ENCODE measurements at places on chromosomes 16 and 17.
A peak's percentile ranks its signal among the peaks of the same experiment; 100 is the strongest.

- no peak for DNase-seq
These were observed 31.9 kb upstream of the NUDT7 start for GRCh38 chr16:77690416-77690815.

- DNase-seq: no peak
These were observed 5.0 kb upstream of the NXPH3 start for GRCh38 chr17:49570540-49571242.

DNA sequence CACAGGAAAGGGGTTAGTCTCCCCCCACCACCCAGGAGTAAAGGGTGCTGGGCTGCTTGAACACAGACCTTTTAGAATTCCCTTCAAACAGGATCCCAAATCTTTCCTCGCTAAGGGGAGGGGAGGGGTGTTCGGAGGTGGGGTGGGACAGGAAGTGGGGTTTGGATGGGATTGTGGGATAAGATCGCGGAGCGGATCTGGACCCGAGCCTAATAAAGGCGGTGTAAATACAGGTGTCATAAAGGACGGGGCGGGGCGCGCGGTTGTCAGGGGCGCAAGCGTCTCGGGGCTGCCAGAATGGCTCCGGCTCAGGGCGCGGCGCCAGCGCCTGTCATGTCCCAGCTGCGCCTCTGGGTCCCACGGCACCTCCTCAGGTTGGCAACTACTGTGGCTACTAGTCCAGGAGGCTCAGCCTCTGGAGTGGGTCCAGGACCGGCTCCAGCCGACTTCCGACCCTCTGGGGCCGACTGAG is 59.8 kb upstream of the FBXO47 start:
- DNase-seq: no peak

DNA sequence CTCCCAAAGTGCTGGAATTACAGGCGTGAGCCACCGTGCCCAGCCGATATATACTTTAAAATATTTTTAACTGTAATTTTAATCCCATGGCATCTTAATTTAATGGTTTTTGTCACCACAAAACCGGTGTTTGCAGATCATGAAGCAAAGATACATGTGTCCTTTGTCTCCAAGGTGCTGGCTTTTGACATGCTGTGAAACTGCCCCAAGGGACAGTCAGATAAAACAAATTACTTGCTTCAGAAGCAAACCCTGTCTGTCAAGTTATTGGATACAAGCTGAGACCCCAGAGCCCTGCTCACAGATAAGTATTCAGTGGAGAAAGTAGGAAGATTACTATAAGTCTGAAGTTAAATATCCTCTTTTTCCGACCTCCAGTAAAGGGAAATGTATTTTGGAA is 39.8 kb downstream of the ARL4D start:
- no peak for DNase-seq

DNA sequence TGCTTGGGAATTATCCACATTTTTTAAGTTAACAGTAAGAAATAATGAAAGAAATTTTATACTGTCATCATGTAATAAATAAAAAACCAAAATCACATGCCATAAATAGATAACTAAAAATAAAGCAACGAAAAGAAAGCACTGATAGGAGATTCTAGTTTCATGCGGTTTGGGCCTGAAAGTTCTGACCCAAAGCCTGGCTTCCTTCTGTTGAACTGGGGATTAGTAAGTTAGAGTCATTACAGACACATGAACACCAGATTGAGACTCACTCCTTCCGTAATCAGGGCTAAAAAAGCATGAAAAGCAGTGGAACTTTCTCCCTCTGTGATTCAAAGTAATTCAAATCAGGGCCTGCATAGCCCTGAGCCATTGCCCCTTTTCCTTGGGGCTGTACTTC is 13.2 kb upstream of the SLC6A2 start:
- no peak for DNase-seq

DNA sequence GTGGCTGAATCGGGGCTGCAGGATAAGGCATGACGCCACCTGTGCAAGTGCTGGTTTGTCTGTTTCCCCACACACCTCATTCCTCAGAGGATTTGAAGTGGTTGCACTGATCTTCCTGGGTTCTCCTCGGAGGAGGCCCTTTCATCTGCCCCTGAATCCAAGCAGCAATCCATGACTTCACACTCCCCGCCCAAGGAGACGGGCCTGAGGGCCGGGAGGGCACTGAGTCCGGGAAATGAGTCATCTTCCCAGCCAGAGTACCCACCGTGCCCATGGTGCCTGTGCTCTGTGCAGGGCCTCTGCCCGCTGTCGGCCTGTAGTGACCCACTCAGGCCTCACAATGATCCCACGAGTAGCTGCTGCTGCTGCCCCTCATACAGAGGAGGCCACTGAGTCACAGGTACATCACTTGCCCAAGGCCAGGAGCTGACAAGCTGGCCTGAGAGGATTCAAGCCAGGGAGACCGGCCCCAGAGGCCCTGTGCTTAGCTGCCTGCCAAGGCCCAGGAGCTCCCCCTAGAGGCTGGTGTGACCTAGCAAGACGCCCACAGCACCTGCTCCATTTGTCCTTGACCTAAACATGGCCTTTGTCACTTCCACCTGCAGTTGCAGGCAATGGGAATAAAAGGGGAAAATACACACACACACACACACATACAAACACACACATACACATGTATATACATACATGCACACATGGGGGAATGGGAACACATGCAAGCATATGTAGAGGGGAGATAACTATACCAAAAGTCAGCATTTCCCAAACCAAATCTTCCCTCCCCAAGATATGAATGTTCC is 240.0 kb downstream of the C16orf95 start:
- peak; percentile 10 for DNase-seq

DNA sequence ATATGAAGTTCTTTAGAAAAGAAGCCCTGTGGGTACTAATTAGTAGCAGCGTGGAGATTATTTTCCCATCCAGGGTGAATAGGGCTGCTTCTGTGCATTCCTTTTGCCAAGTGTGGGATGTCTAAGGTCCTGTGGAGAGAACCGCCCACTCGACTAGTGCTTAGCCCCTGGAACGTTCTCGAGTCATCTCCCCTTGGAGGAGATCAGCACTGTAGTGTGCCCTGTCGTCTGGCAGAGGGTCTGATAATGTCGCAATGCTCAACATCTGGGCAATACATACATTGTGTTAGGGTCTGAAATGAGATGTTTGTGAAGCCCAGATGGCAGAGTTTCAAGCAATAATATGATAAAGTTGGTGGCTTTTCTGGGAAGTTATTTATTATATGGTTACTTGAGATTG is 64.8 kb downstream of the SPECC1 start:
- no peak for DNase-seq

- DNase-seq: no peak
These were observed 24.1 kb upstream of the CIITA start for GRCh38 chr16:10852948-10853347.

- peak; percentile 81 for DNase-seq
These were observed 643.2 kb downstream of the WWOX start for GRCh38 chr16:78742501-78743283.

GRCh38 chr16:54055864-54056263 is 230.7 kb downstream of the IRX3 start:
- no peak for DNase-seq

DNA sequence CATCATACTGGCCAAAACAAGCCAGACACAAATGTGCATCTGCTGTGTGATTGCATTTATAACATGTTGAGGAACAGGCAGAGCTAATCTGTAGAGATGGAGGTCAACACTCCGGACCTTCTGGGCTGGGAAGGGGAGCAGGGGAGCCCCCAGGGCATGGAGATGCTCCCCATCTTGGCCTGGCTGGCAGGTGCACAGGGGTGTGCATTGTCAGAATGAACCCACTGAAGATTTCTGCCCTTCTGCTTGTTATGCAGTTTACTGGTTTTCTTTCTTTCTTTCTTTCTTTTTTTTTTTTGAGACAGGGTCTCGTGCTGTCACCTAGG is 146.9 kb downstream of the CMIP start:
- DNase-seq: no peak

- no peak for DNase-seq
These were observed 15.4 kb upstream of the PITPNA start for GRCh38 chr17:1578029-1578428.

- DNase-seq: no peak
These were observed 694.7 kb upstream of the SALL1 start for GRCh38 chr16:51845586-51846305.

DNA sequence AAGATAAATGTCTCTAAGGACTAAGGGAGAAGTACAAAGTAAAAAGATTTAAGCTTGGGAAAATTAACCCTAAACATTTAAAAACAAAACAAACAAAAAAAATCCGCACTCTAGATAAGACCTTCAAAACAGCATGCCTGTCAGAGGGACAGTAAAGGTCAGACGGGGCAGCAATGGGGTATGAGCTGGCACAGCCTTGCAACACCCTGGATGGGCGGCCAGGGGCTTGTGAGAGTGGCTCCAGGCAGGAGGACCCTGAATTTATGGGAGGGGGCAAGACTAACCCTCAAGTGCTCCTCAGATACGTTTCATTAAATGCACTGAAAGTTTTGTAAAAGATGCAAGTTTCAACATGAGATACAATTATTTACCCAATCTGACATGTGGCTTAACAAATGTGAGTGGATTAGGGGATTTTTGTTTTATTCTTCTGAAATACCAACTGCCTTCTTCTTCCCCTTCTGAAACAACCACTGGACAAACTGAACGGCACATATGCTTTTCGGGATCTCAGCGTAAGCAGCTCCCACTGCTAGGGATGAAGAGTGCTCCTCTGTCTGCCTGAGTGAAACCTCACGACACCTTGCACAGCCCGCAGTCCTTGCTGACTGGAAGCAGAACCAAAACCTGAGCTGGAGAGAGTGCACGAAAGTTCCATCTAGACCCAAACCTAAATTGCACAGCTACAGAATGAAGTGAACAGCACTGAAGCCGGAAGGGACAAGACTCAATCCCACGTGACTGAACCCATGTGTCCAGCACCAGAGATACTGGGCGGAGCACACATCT is 128.4 kb downstream of the ANKRD11 start:
- no peak for DNase-seq

GRCh38 chr16:7330709-7331108 is 1.9 kb upstream of the RBFOX1 start:
- no peak for DNase-seq

- no peak for DNase-seq
These were observed 2.9 kb upstream of the COASY start for GRCh38 chr17:42559075-42559474.

DNA sequence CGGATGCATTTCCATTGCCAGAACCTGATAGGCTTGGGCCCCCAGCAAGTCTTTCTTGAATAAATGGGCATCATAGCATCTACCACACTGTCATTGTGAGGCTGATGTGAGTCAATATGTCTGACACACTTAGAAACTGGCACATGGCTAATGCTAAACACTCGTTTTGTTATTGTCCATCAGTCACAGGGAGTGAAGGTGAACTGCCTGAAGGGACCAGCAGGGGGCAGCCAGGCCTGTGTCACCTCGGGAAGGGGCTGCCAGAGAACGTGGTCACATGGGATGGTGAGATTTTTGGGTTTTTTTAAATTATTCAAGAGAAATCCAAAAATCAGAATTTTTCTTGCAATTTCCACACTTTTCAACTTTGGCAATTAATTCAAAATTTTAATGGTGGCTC is 831 bp upstream of the RCVRN start:
- no peak for DNase-seq

DNA sequence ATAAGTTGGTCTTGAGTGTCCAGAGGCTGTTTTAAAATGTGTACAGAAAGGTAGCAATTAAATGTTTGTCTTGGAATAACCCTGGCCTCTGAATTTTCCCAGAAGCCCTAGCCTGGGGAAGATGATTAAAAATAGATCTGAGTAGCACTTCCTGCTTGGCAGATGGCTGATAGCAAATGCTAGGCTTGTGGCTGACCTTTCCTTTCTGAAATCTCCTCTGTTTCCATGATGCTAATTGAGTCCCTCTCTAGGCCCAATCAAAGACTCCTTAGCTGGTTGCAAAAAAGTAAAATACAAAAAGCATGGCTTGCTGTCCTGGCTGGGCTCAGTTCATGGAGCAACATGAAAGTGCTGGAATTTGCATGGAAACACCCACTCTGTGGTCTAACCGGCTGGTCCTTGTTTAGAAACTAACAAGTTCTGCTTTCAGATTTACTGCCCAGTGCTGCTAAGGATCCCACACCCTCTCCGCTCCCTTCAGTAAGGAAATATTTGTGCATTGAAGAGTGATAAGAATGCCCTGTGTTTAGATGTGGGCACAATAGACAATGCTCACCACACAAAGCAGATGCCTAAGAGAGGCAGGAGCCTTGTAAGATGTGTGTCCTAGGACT is 40.8 kb downstream of the YPEL2 start:
- DNase-seq: no peak

GRCh38 chr17:36209575-36209974 is 1.3 kb upstream of the CCL4L2 start:
- no peak for DNase-seq

- no peak for DNase-seq
These were observed 2.4 kb upstream of the NPB start for GRCh38 chr17:81899514-81900166.

- DNase-seq: no peak
These were observed 520.7 kb downstream of the MAF start for GRCh38 chr16:79079656-79080420.

DNA sequence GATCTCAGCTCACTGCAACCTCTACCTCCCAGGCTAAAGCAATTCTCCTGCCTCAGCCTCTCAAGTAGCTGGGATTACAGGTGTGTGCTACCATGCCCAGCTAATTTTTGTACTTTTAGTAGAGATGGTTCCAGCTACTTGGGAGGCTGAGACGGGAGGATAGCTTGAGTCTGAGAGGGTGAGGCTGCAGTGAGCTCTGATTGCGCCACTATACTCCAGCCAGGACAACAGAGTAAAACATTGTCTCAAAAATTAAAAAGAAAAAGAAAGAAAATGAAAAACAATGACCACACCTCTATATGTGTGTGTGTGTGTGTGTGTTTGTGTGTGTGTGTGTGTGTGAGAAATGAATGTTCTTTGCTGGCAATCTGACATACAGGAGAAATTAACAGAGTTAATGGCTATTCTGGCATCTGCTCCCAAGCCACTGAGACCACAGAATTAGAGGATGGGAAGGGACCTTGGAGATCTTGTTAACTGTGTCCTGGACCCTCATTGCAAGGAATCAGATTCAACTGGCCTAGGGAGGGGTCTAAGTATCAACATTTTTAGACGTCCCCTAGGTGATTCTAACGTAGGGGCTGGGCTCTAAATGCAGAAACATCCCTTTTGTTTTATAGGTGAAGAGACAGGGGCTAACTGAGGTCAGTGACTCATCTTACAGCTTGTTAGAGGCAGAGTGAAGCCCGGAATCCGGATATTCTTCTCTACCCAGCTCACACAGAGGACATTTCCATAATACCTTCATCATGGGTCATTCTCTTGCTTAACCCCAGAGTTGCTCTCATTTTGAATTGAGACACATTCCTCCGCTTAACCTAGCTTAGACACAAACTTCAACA is 16.4 kb upstream of the MARCHF10 start:
- no peak for DNase-seq

- DNase-seq: no peak
These were observed 25.8 kb downstream of the ASIC2 start for GRCh38 chr17:33267271-33267790.

GRCh38 chr16:73025151-73025855 is 22.6 kb downstream of the ZFHX3 start:
- no peak for DNase-seq

GRCh38 chr17:56289321-56289720 is 136.0 kb downstream of the ANKFN1 start:
- DNase-seq: no peak
